ENCODE measurements at places on chromosomes 6 and 20.

GRCh38 chr6:155259204-155259603 is 4.6 kb upstream of the CLDN20 start:
- DNase-seq = no peak

DNA sequence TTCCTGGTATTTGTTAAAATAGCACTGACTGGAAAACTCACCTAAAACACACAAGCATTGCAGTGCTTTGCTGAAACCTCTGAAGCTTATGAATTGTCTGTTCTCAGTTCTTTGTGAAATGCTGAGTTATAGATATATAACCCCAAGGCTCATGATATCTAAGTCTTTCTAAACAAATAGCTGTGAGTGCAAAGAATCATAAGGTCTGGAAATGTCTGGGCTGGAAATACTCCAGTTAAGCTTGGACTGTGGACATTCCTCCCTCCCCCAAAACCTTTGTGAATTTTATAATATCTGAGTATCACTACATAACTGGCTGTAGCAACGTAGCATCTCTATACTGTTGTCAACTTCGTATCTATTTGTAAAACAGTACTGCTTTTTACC is 69.1 kb downstream of the CBLN4 start:
- DNase-seq = no peak

DNA sequence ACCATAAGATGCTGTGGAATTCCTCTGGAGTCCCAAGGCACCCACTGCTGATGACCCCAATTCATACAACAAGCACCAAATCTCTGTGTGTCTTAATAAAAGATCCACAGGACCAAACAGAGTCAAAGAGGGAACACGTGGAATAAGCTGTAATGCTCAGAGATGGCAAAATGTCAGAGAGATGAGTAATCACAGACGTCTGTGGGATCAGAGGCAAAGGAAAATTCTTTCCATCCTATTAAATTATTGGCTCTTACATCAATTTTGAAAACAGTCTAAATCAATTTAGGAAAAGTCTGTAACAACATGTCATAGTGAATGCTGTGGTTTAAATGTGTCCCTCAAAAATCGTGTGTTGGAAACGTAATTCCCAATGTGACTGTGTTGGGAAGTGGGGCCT is 17.5 kb upstream of the SAMD3 start:
- peak; percentile 72 for DNase-seq

DNA sequence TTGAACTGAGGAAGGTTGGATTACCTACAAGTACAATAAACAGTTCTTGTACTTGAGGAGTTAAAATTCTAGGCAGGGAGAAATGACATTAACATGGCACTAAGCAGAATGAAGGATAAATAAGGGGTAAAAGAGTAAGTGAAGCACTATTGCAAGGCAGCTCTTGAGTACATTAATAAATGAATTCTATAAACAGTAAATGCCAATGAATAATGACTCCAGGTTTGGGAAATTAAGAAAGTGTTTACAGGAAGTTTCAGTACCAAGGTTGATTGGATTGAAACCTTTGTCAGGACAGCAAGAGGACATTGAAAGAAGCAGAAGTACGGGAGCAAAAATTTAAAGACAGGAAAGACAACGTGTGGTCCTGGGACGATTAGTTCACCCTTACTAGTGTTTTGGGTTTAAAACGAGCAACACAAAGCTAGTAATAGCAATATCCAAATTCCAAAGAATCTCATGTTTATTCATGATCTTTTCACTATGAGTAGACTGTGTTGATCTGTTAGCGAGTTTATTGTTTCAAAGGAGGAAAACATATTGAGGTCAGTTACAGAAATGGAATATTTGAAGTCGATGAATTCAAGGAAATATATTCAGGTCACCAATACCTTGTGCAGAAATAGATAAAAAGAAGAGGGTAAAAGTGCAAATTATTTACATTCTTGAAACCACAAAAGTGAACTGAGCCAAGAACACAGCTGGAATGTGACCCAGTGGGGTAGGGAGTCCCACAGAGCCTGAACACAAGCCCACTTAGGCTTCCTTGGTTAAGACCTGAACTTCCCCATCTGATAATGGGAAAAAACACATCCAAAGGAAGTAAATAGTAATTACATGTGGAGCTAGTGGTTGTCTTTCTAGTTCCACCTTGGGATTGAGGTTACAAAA is 80.8 kb downstream of the MKKS start:
- DNase-seq = peak; percentile 33

GRCh38 chr6:1873781-1874180 is 264.1 kb downstream of the FOXC1 start:
- DNase-seq = no peak

DNA sequence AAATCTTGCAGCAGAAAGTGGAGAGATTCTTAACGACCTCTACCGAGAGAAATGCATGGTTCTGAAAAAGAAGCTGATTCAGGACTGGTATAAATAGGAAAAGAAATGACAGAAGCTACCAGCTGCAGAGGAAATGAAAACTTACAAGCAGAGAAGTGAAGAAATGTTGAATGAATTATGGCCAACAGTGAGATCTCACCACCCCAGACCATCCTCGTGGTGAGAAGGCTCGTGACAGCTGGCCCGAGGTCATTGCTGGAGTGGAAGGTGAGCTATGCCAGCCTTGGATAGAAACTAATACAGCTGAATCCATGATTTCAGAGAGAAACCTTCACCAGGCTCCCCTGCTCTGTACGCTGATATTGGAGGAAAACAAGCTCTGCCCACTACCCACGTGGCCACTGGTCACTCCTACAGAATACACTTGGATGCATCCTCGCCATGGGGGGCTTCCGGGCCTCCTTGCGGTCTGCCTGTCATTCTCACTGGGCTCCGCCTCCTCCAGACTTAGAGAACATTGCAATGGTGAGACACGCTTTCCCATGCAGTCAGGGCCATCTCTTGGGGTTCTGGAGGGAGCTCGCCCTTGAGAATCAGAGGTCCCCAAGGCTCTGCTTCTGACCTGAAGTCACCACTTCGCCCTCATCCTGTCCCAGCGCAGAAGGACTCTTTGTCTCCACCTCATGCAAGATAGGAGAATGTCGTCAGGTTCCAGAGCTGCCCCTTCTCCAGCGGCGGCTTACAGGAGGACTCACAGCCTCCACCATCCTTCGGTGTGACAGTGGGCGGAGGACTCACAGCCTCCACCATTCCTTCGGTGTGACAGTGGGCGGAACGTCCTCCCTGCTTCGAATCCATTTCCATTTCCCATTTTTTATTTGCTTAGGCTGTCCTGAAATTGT is 10.6 kb upstream of the TUBB2B start:
- peak; percentile 16 for DNase-seq

GRCh38 chr6:144036064-144036834 is 28.2 kb upstream of the PLAGL1 start:
- peak; percentile 61 for DNase-seq

GRCh38 chr6:41348934-41349333 is 13.5 kb downstream of the NCR2 start:
- no peak for DNase-seq

DNA sequence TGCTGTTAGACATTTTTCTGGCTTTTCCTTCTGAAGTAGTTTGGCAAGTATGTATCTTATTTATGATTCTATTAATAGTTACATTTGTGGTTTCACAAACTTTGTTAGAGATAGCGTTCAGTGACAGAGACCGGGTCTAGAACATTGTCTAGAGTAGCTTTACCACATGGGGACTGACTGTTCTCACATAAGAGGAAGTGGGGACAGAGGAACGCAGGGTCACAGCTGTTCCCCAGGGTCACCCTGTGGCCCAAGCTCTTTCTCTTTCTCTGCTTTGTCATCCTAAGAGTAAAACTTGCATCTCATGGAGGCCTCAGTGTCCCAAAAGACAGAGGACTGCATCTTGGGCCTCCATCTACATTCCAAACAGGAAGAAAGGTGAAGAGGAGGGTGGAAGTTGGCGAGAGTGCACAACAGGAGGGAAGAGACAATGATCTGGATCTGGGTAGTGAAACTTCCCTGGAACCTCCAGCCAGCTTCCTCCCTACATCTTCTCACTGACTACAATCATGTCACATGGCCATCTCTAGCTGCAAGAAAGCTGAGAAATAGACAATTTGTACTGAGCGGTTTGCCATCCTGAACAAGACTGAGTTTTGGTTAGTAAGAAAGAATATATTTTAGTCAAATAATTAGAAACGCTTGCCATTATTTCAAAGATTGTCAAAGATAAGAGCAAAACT is 645.8 kb upstream of the ARID1B start:
- DNase-seq = no peak

All from fibroblast of villous mesenchyme (primary cell).